Iris pigment epithelial cell (primary cell): ENCODE measurements at places on chromosomes 2 and 18.

GRCh38 chr2:43417300-43417699, 178.5 kb downstream of the THADA start:
- DNase-seq = no peak

DNA sequence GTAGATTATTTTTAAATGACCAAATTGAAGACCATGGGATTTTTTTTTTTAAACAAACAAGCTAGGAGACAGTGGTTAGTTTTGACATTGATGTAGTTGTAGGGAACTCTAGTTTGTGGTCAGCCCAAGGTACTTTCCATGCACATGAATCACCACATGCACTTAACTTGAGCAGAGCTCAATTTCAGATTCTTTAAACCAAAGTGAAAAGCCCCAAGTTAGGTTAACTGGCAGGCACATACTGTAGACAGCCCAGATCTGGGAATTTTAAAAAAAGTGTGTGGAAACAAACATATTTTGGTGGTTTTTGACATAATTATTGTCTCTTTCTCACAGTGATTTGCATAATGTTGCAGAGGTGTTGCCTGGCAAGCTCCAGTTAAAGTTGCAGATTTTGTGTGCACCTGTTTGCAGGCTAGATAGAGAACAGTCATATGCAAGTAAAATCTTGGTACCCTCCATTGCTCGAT, 88.4 kb downstream of the BCL2L11 start:
- DNase-seq = peak; percentile 93

- DNase-seq = no peak
Measured at GRCh38 chr2:103364177-103364576, 602.3 kb downstream of the TMEM182 start.

DNA sequence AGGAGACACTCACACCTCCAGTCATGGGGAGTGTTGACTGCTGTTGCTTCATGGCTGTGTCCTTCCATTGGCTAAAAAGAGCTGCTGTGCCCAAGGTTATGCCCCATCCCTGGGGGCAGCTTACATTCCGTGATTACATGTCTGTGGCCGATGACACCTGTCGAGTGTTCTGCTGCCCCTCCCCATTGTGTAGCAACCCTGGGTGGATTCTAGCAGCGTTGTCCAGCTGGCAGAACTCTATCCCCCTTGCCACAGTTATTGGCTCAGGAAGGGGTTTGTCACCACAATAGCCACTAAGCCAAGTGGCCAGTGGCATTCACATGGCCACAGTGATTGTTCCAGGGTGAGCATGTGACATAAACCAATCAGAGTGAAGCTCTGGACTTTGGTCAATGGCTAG, 11.6 kb upstream of the PDIA6 start:
- no peak for DNase-seq

DNA sequence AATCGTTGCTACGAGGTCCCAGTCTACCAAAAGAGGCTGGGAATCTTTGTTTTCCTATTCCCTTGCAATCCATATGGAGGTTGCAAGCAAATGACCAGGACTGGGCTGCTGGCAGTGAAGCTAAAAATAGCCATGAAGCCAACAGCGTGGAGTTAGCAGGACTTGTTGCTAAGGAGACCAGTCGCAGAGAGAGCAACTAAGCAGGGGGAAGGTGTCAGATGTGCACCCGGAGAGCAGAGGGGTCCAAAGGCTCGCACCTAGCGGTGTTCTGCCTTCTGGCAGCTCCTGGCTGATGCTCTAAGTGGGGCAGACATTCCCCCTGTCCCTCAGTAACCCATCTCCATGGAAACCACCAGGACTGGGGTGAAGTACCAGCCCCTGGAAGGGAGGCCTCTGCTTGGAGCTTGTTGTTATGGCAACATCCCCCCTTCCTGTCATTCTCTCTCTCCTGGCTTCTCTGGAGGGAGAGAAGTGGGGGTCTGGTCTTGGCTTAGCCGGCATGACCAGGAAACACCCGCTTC, 84.6 kb downstream of the DNMT3A start:
- DNase-seq = peak; percentile 53

- DNase-seq = peak; percentile 9
Measured at GRCh38 chr2:24122366-24123194, 554 bp downstream of the PFN4 start.

- peak; percentile 39 for DNase-seq
Measured at GRCh38 chr2:133710613-133711012, 142.3 kb upstream of the NCKAP5 start.

- peak; percentile 60 for DNase-seq
Measured at GRCh38 chr2:151560289-151560688, 150.6 kb downstream of the RIF1 start.

DNA sequence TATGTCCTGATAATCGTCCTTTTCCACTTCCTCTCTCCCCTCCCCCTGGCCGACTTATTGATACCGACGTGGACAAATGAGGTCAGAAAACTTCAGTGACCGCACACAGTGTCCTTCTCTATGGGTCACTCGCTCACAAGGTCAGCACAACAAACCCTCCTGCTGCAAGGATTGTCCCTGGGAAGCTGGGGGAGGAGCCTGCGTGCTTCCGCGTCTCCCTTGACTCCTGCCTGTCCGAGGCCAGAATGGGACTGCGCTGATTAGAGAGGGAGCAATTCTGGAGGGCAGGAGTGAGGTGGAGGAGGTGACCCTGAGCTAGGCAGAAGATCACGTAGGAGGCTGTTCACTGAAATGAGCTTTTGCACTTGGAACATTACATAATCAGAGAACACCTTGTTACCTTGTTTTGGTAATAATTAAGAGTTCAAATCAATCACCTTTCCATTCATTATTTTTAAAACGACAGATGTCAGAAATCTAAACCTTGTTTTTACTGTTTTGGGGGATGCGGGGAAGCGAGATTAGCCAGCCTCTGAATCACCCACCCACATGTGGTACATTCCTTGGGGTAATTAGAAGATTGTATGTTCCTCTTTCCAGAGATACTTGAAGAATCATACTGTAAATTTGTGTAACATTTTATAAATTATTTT, 70.6 kb downstream of the CTAGE1 start:
- DNase-seq = peak; percentile 72

DNA sequence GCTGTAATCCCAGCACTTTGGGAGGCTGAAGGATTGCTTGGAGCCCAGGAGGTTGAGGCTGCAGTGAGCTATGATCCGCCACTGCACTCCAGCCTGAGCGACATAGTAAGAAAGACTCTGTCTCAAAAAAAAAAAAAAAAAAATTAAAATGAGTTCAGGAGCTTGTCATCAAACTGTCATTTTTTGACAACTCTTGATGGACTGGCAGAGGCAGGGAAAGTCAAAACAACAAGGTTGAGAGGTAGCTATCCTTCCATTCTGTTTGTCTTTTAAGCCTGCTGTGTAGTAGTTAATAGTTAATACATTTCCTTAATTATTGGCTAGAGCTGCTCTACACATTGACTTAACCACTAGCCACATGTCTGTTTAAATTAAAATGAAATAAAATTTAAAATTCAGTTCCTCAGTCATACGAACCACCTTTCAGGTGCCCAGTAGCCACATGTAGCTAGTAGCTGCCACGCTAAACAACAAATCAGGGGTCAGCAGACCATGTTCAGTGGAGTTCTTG, 22.7 kb downstream of the DPYSL5 start:
- no peak for DNase-seq

GRCh38 chr2:222964376-222965031, 87.5 kb upstream of the KCNE4 start:
- DNase-seq = no peak

- DNase-seq = no peak
Measured at GRCh38 chr2:158726911-158727592, 68.1 kb upstream of the DAPL1 start.

GRCh38 chr18:9364242-9364641, 29.7 kb downstream of the TWSG1 start:
- DNase-seq = no peak

DNA sequence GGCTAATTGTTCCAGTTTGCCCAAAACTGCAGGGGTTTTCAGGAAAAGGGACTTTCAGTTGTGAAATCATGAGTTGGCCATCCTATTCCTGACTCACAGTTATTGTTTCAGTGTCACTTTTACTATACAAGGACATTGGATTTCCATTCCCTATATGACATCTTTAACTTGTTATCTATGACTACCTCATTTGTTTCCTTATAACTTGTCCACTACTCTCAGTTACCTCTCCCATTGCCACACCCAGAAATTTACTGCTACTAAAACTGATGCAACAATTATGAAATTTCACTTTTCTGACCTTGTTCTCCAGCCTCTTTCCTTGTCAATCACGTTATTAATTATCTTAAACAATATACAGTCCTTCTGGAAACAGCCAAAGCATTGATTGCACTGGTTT, 116.5 kb upstream of the ZNF804A start:
- DNase-seq = no peak

- DNase-seq = peak; percentile 67
Measured at GRCh38 chr2:181742922-181743722, 62.8 kb upstream of the NEUROD1 start.
